ENCODE measurements at places on chromosomes 6 and 20.

GRCh38 chr6:47879015-47879414, 97.2 kb downstream of the OPN5 start:
- no peak for DNase-seq

GRCh38 chr6:41630946-41631345, 7.3 kb upstream of the MDFI start:
- DNase-seq, result no peak

DNA sequence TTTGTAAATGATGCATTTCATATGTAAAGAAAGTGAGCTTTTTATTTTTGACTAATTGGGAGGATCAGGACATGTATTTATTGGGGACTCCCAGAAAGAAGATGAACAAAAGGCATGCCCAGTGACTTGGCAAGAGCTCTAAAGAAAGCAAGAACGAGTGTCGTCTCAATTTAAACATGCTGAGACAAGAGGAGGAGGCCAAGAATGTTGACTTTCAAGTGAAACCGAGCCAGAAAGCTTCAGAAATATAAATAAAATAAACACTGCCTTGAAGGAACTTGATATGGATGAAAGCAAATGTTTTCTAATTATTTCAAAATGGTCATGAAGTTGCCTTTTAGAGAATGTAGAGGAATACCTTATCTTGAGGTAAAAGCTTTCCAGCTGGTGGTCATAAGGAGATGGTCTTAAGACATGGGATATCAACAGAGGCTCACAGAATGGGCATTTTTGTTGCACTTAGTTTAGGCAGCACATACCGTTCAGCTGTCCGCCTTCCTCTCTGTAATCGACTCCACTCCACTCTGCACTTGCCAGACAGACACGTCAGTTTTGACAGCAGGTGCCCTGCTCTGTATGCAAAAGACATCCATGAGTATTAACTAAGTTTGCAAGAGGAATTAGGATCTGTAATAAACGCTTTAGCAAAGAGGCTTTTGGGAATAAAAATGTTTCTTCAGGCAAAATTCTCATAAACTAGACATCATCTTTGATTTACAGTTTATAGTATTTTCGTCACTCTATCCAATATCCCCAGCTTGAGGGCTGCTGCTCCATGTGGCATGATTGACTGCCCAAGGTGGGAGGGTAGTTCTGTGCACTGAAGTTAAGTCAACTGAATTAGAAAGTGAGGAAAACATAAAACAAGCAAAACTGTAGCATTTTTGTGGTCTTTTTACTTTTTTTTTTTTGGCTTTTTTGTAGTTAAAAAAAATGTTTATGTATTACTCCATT, 613.1 kb downstream of the PKHD1 start:
- DNase-seq, result no peak

- DNase-seq, result no peak
Observed at GRCh38 chr6:32991972-32992371, 17.4 kb downstream of the HLA-DOA start.

GRCh38 chr6:43873806-43874714, 104.0 kb downstream of the VEGFA start:
- DNase-seq, result no peak

DNA sequence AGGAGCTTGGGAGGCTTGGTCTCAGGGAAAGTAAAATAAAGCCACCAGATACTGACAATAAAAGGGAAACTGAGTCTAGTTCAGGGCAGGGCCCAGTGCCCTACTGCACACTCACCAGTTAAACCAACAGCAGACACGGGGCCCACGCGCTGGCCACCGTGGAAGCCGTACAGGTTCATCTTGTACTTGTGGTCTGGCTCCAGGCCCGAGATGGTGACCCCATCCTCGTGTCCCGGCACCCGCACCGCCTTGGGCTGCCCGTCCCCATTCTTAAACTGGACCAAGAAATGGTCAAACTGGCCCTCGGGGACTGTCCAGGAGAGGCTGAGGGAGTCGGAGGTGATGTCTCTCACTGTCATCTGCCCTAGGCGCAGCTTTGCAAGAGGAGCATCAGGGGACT, 26.5 kb downstream of the CYP21A2 start:
- no peak for DNase-seq

GRCh38 chr6:17001188-17001587, 100.7 kb upstream of the STMND1 start:
- DNase-seq, result no peak

GRCh38 chr6:12335717-12336116, 45.6 kb downstream of the EDN1 start:
- DNase-seq, result no peak

- peak; percentile 30 for DNase-seq
Observed at GRCh38 chr20:17530716-17531664, at the start of gene BFSP1. TSS of gene BFSP1 (minus strand) at chr20:17531379. CDS start at chr20:17531329, 50 bp downstream.

DNA sequence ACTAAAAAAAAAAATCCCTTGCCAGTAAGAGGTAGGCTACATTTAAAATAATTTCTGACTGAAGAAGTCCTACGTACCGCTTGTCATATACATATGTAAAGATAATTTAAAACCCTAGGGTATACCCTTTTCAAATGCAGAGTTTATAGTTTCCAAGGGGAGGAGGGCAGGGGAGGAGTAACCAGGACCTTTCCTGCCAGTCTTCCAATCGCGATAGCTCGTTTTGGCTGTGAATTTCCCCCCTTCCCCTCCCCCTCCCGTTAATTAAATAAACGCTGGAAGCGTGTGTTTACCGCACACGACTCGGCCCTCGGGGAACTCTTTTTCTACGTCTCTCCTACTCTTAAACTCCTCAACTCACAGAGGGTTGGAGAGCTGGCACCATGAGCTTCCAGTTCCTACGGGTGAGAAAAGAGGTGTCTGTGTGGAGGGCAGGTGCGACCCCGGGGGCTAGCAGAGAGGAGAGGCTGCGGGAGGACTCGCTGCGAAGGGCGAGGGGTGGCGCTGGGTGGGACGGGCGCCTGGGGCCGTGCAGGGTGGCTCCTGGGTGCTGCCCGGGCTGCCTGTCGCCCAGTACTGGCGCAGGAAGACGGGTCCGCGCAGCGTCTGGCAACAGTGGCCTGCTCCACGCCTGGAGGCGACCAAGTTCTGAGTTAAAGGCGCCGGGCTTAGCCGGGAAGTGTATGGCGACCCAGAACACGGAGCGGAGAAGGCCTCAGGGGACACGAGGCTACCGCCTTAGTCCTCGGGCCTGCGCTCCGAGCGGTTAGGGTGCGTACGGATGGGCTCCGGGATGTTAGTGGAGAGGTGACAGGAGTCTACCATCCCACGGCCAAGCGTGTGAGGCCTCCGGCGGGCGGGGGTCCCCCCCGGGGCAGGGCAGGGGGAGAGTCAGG, 4.1 kb upstream of the TFAP2C start:
- DNase-seq, result no peak

DNA sequence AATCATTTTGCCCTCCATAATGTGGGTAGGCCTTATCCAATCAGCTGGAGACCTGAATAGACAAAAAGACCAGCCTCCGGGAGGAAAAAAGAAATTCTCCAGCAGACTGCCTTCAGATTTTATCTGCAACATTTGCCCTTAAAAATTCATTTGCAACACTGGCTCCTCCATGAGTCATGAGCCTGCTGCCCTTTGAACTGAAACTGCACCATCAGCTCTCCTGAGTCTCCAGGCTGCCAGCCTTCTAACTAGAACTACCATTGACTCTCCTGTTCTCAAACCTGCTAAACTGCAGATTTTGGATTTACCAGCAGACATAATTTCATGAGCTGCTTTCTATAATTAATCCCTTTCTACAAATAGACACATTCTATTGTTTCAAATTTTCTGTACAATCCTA, 223.9 kb upstream of the THEMIS start:
- DNase-seq, result no peak

- no peak for DNase-seq
Observed at GRCh38 chr6:135002229-135002844, 52.3 kb downstream of the HBS1L start.

GRCh38 chr6:54244430-54244829, 63.8 kb upstream of the TINAG start:
- no peak for DNase-seq
